ENCODE measurements at places on chromosomes 6 and 20.

DNA sequence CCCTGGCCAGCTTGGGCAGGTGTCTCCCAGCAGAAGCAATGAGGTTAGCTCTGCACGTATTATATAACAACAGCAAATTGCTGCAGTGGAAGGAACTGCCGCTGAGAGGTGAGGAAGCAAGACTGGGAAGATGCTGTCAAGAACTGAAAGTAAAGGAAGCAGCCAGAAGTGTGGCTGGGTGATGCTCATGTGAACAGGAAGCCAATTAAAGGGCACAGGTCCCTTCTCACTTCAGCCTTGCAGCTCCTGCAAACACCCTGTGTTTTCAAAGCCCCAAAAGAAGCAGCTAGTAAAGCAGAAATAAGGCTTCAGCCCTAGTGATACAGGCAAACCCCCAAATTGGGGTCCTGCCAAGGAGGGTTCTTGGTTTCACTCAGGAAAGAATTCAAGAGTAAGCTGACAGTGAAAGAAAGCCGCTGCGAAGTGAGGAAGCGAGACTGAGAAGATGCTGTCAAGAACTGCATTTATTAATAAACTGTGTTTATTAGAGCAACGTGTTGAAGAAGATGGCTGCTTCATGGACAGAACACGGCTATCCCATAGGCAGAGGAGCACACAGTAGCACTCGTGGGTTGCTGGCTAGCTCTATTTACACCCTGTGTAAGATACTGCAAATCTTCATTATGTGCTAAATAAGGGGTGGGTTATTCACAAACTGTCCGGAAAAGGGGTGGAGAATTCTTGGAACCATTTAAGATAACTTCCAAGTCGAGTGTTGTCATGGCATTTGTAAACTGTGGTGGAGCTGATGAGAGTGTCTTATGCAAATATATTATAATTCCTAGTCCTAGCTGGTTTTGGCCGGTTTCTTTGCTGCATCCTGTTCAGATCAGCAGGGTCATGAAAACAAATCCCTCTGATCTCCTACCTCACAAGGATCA lies 152.2 kb downstream of the LINC00237 start:
- DNase-seq: no peak

DNA sequence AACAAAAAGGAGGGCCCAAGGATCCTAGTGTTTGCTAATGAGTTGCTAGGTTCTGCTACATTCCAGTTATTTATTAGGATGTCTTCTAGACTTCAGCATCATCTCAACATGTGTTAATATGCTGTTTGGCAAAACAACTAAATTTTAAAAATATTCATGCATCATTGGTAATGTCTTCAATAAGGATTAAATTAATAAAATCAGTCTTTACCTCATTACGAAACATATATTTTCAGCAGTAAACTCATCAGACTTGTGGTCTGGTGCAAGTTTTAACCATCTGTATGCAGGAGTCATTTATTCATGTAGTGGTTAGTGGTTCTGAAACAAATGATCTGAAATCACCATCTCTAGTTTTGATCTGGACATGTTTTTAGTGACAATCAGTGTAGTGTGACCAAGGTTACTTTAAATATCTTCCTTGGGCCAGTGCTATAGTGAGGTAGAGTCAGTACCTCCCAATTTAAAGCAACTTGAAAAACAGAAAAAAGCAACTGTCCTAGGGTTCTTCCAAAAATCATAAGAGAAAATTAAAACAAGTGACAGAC lies 85.0 kb upstream of the KCNK16 start:
- DNase-seq: no peak

- no peak for DNase-seq
These were observed 50.5 kb downstream of the VEGFA start for GRCh38 chr6:43820486-43820885.

- peak; percentile 20 for DNase-seq
These were observed 87.5 kb downstream of the SH3BGRL2 start for GRCh38 chr6:79718509-79719247.

DNA sequence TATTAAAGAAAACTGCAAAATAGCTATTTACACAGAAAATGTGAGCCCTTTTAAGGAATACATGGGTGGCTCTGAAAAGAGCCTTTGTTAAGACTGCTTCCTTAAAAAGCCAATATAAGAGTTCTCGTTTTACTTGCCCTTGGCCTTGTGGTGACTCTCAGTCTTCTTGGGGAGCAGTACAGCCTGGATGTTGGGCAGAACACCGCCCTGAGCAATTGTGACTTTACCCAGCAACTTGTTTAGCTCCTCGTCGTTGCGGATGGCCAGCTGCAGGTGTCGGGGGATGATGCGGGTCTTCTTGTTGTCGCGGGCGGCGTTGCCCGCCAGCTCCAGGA lies 111.5 kb downstream of the HFE start:
- no peak for DNase-seq

- DNase-seq: no peak
These were observed 631.4 kb downstream of the CDH26 start for GRCh38 chr20:60589623-60590022.

GRCh38 chr6:170444811-170445211 lies 108.3 kb downstream of the PSMB1 start:
- DNase-seq: no peak

GRCh38 chr6:35514587-35514986 lies 1.9 kb upstream of the TULP1 start:
- no peak for DNase-seq

- DNase-seq: no peak
These were observed 53.5 kb downstream of the RCAN2 start for GRCh38 chr6:46437671-46438221.

- DNase-seq: no peak
These were observed 33.9 kb upstream of the ZBTB24 start for GRCh38 chr6:109516929-109517328.

DNA sequence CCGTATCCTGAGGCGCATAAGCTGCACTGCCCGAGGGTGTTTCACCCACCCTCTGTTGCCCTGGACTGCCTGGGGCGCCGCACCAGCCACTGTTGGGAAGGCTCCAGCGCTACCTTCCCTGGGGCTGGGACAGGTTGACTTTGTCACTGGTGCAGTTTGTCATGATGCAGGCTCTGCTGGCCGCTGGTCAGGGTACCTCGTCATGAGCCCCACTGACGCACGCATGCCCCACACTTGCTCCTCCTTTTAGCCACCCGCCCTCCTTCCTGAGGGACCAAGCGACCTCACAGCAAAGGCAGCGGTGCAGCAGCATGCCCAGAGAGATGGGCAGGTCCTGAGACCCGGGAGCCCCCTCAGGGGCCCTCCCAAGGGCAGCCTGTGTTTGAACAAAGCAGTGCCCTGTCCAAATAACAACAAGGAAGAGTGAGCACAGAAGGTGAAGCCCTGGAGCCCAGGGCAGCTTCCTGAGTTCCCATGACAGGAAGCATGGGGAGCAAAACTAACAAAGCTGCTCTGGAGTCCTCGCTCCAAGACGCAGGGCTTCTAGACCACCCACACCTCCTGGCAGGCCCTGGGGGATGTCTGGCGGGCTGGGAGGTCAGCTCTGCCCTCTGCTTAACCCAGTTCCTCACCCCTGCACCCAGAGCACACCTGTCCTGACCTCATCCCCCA lies 50.1 kb upstream of the SMOC2 start:
- no peak for DNase-seq

DNA sequence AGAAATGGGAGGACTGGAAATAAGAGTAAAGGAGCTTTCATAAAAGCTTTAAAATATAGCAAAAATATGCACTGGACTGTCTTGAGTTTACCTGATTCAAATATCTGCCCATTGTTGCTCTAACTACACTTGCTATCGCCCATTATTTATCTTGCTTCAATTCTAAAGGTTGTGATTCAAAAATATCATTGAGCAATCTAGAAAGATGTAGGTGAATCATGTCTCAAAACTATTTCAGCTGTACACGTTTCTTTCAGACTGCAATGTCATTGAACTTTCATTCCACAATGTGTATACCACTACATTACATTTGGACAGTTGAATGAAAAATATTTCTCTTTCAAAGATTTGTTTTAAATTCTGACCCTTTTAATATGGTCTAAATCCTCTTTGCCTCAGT lies 545.6 kb downstream of the BMP2 start:
- DNase-seq: no peak

GRCh38 chr6:27129095-27129815 lies 118.2 kb upstream of the PRSS16 start:
- DNase-seq: no peak

DNA sequence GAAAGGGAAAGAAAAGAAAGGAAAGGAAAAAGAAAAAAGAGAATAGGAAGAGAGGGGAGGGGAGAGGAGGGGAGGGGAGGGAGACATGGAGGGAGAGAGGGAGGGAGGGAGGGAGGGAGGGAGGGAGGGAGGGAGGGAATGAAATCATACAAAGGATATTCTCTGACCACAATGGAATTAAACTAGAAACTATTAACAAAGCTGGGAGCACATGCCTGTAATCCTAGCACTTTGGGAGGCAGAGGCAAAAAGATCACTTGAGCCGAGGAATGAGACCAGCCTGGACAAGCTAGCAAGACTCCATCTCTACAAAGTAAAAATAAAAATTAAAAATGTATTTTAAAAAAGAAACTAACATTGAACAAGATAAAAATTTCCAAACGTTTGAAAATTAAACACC lies 62.8 kb downstream of the ILRUN start:
- no peak for DNase-seq

GRCh38 chr6:116543149-116543548 lies 2.3 kb downstream of the TRAPPC3L start:
- DNase-seq: no peak

- DNase-seq: no peak
These were observed 993 bp downstream of the STX16 start for GRCh38 chr20:58651946-58652605.

DNA sequence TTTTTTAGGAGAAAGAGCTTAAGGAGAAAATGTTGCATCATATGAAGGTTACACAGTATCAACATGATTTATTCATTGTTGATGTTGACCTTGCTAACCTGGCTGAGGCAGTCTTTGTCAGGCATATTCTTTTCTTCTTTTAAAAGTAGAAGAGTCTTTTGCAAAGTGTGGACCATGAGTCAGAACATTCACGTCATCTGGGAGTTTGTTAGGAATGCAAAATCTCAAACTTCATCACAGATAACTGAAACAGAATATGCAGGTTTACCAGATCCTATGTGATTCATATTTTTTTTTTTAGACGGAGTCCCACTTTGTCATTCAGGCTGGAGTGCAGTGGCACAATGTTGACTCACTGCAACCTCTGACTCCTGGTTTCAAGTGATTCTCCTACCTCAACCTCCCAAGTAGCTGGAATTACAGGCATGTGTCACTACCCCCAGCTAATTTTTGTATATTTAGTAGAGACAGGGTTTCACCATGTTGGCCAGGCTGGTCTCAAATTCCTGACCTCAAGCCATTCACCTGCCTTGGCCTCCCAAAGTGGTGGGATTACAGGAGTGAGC lies 530.4 kb upstream of the BTBD3 start:
- peak; percentile 71 for DNase-seq

DNA sequence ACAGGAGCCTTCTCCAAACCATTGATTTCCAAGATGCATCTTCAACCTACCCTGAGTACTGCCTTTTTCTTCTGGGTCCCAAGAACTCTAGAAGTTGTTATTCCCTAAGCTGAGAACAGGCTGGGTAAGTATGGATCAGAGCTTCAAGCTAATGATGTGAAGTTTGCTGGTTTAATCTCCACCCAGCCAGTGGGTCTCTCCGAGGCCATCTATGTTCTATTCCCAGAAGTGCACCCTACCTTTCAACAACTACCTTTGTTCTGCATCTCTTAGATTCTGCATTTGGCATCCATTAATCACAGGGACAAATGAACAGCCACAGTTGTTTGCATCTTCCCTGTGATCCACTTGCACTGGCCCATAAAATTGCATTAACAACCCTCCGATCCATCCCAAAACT lies 246.2 kb downstream of the HIVEP2 start:
- DNase-seq: no peak

DNA sequence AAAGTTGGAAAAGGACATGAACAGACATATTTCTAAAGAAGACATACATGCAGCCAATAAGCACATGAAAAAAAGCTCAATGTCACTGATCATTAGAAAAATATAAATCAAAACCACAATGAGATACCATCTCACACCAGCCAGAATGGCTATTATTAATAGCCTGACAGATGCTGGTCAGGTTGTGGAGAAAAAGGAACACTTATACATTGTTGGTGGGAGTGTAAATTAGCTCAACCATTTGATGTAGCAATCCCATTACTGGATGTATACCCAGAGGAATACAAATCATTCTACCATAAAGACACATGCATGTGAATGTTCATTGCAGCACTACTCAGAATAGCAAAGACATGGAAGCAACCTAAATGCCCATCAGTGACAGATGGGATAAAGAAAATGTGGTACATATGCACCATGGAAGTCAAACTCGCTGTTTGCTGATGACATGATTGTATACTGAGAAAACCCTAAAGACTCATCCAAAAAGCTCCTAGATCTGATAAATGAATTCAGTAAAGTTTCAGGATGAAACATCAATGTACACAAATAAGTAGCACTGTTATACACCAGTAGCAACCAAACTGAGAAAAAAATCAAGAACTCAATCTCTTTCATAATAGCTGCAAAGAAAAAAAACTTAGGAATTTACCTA lies 196.8 kb downstream of the ADGB start:
- DNase-seq: no peak

- no peak for DNase-seq
These were observed 32.5 kb upstream of the TGM2 start for GRCh38 chr20:38197619-38198018.

DNA sequence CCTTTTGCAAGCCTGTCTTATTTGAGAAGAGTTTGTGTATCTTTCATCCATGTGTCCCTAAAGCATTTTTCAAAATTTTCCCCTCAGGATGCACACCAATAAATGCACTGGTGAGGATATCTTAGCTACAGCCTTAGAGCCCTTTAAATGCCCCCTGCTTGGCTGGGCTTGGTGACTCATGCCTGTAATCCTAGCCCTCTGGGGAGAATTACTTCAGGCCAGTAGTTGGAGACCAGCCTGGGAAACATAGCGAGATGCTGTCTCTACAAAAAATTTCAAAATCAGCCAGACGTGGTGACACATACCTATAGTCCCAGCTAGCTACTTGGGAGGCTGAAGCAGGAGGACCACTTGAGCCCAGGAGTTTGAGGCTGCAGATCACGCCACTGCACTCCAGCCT lies 33.8 kb upstream of the PLCB4 start:
- DNase-seq: peak; percentile 85

DNA sequence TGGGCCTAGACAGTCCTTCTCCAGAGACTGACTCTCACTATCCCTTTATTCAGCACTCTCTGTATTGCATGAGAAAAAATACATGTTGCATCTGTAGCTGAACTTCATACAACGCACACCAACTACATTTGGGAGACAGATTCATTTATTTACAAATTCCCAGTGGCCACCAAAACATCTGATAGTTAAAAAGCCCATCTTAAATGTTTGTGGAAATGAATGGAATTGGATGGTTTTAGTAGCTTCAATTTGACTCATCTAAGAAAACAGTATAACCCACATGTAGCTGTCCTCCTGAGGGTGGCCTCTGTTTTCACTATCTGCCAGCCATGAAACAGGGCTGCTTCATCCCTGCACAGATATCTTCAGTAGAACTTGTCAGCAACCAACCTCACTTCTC lies 116.3 kb downstream of the PCSK2 start:
- no peak for DNase-seq

DNA sequence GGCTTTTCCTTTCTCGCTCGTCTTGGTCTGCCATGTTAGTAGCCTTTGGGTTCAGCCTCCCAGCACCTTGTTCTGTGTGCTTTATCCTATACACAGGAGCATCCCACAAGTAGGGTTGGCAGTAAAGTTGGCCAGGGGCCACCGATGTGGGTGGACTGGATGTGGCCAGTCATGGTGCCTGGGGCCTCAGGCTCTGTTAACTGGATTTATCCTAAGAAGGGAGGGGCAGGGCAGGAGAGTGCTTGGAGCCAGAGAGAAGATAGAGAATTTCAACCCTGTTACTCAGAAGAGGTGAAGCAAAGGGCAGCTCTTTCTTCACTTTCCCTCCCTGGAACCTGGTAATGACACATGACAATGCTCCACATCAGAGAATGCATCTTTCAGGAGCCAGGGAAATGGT lies 14.1 kb upstream of the SIRPB2 start:
- DNase-seq: peak; percentile 24
